ENCODE measurements at places on chromosomes 13 and 19. TPM values are rescaled to one million over a fixed set of nuclear protein-coding genes. Genes with fewer than 3 reads are reported as not detected.

GRCh38 chr13:29849731-29850212, 645 bp downstream of the UBL3 start:
- peak; percentile 66 for DNase-seq

- DNase-seq: no peak
Observed at GRCh38 chr13:49110913-49111170, 109.3 kb upstream of the MLNR start.

DNA sequence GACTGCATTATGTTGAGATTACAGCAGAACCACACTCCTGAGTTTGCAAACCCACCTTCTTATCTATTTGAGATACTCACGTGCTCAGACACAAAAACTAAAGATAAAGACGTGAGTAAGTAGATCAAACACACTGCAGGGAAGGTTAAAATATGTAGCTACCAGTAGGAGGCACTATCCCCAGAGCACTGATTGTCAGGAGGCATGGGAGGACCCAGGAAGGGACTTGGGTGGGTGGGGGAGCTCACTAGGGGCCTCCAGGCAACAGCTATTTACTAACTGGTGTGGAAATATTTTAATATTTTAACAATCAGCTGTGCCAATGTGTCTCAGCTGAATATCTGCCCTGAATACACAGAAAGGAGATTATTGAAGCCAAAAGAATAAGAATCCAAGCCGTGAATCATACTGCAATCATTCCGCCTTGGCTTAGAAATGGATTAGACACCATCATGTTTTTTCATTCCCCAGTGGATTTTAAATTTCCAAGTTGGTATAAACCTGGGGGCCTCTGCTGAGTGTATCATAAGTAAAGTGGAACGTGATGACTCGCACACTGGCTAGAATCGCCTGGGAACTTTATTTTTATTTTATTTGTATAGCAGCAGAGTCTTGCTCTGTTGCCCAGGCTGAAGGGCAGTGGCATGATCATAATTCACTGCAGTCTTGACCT, 73.2 kb upstream of the CACNA1A start:
- DNase-seq: no peak

DNA sequence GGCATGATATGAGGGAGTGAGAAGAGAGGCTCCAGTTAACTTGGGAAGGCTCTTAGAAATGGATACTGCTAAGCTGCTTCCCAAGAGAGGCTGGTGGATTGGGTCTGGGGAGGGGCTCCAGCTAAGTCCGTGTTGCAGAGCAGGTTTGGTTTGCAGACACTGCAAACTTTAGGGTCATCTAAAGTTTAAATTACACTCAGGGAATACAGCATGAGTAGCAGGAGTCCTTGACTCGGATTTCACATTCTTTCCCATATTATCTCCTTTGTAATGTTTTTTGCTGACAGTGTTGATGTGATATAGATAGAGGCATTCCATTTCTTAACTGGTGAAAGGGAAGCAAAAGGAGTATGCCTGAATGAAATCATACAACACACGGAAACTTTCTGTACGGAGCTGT, 31.9 kb downstream of the SGCG start:
- no peak for DNase-seq

DNA sequence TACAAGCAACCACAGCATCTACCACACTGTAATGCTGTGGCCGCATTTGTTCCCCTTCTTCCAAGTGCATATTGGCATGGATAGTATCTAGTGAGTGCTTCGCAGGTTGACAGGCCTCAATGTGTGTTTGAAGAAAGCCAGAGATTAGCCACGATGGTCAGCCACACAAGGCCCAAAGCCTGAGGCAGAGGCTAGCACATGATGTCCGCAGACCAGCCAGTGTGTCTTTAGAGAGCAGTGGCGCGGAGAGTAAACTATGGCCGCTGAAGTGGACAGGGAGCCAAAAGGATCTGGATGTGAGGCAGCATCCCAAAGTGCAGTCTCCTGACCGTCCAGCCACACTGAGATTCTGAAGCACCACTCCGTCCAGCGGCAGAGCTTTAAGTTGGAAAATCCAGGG, 36.0 kb downstream of the BRD4 start:
- no peak for DNase-seq

- DNase-seq: no peak
Observed at GRCh38 chr19:50510700-50511068, 307 bp downstream of the JOSD2 start.

DNA sequence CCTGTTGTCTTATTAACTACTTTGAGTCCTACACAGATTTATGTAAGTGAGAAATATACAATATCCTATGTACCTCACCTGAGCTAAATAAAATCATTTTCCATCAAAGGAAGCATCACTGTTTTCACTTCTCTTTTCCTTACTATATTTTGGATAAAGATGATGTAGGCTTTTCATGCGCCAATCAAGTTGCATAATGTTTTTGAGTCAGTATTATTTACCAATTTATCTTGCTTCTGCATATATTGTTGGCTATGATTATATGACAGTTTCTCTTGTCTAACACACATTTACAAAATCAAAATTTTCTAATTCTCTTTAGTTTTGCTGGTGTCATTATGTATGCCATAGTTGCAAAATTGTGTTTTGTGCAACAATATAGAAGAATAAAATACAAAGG, 67.9 kb upstream of the FRY start:
- DNase-seq: no peak

- no peak for DNase-seq
Observed at GRCh38 chr13:103276775-103277498, 210.7 kb upstream of the SLC10A2 start.

DNA sequence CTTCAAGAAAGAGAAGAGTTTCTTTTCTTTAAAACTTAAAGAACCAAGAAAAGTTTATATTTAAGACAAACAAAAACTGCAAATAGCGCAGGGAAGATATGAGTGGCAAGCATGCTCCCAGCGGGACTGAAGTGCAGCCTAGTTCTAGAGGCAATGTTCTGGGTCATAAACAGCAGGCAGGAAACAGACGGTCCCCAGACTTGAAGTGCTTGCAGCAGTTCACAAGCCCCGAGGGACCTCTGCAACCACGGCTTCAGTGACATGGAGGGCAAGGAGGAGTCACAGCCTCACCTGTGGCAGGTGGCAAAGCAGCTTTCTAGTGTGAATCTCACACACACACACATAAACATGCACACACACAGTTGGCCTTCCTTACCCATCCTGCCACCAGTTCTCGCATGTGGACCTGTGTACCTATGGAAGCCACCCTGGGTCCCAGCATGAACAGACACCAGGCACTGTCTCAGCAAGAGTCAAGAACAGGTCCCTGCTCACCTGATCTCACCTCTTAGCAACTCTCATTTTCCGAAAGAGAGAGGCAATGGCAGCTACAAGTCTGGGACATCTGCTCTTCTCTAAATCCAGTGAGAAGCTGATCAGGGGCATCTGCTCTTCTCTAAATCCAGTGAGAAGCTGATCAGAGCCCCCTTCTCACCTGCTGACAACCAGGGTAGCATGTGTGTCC, 162.0 kb downstream of the EFNB2 start:
- no peak for DNase-seq

DNA sequence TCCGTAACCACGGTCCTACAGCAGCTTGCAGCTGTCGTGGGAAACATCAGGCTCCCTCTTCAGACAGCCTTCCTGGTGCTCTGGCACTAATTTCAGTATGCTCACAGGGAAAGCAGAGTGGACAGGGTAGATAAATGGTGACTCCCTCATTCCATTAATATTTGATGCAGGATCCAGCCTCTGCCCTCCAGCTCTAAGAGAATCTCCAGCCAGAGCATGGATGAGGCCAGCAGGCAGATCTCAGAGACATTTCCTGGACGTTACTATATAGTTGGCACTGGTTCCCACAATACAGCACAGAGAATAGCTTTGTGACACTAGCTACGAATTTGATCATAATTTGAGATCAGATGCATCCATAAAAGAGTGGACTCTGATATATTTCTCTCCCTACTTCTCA, 341.4 kb downstream of the LIG4 start:
- DNase-seq: no peak

- DNase-seq: no peak
Observed at GRCh38 chr13:75610466-75610865, 25.7 kb upstream of the LMO7 start.

GRCh38 chr19:21586311-21587116, 81.1 kb downstream of the ZNF429 start:
- no peak for DNase-seq

DNA sequence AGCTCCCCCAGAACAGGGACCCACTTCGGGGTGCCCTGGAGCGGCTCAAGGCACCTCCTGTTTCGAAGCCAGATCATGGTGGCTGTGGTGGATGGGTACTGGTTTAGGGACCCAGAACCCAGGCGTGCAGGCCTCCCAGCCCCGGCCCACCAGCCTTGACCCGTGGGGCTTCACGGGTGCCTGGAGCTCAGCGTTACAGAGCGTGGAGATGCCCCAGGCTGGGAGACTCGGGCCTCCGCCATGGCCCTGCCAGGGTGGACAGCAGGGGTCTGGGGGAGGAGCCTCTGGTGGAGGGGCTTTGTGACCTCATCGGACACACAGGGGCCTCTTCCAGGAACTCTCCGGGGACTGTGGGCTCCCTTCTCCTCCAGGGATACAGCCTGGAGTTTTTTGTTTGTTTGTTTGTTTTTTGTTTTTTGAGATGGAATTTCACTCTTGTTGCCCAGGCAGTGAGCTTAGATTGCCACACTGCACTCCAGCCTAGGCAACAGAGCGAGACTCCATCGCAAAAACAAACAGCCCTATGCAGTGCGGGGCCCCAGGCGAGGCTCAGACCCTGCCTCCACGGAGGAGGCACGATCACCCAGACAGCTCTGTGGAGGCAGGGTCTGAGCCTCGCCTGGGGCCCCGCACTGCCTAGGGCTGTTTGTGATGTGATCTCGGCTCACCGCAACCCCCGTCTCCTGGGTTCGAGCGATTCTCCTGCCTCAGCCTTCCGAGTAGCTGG, at the start of gene GARIN5B:
Gene GARIN5B (minus strand): TSS at position 271 of the 727 bp plus-strand sequence. CDS start 194 bp downstream, at position 77.
- no peak for DNase-seq

GRCh38 chr19:35214766-35215422, 13.6 kb downstream of the FAM187B start:
- DNase-seq: no peak

- DNase-seq: no peak
Observed at GRCh38 chr13:101627556-101627943, 175.1 kb downstream of the ITGBL1 start.

GRCh38 chr19:24142771-24143170, 55.8 kb downstream of the ZNF254 start:
- DNase-seq: no peak

DNA sequence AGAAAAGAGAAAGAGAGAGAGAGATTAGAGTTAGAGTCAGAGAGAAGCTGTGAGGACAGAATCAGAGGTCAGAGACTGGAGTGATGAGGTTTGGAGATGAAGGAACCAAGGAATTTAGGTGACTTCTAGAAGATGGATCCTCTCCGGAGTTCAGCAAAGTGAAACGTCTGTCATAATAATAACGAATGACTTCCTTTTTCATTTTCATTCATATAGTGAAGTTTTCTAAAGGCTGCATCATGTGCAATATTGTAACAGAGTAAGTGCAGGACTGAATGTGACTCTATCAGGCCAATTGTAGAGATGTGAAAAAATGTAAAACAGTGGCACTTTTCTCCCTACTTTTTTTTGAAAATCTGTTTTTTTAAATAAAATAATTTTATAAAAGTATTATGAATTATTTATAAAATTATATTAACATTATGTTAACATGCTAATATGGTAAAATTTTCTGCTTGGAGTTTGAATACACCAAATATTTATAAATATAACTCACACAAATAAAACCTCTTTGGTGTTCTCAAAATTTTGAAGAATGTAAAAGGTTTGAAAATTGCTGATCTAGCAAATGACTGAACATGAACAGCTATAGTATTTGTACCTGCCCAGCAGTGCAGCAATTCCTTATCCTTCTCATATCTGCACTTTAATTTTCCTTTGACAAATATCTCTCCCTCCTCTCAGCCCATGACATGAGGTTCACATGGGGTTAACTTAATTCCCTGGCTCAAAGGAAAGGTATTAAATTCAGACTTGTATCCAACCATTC, 4.2 kb upstream of the TNFSF11 start:
- no peak for DNase-seq

DNA sequence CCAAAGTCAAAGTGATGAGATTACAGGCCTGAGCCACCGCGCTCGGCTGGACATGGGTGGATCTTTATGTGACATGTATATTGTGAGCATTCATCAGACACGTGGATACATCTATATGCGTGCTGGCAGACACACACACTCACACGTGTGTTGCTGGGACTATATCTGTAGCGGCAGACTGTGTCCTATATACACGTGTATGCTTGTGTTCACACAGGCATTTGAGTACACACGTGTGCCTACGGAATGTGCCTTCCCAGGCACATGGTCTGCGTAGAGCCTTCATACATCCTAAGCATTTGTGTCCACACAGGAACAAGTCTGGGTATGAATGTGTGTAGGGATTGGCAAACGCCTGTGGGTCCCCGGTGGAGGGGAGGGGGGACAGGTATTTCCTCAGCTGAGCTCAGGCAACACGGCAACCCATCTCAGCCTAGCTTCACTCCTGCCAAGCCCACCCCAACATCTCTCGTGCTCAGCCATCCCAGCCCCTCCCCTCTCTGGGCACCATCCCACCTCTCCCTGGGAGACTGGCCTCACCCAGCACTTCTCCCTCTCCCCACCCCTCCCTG, 2.6 kb downstream of the UNC13A start:
- DNase-seq: no peak

- no peak for DNase-seq
Observed at GRCh38 chr13:39273953-39274738, 235.9 kb downstream of the NHLRC3 start.

DNA sequence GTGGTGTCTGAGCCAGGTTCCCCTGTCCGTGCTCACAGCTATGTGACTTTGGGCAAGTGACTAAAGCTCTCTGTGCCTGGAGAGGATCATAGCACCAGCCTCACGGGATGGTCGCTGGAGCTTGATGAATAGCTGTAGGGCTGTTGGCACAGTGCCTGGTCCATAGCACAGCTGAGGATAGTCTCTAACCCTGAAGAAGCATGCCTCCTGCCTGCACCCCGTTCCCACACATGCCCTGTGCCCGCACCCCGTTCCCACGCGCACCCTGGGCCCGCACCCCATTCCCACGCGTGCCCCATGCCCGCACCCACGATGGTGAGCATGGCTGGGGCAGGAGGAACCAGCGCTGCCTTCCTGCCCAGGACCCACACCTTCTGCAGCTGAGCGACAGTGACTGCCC, 63.7 kb upstream of the F7 start:
- DNase-seq: no peak

GRCh38 chr19:39252458-39252857, 3.8 kb upstream of the IFNL4 start:
- no peak for DNase-seq

- no peak for DNase-seq
Observed at GRCh38 chr13:109297628-109298027, 488.8 kb downstream of the IRS2 start.

GRCh38 chr19:308471-309205, 17.4 kb upstream of the PLPP2 start:
- DNase-seq: no peak

The SLC35E1 gene
- total RNA-seq: 44.9 TPM

The ZNF534 gene
- 0.33 TPM for total RNA-seq

The URAD gene
- not detected for total RNA-seq

The TNFRSF19 gene
- total RNA-seq: 5.3 TPM

The OR7A5 gene
- total RNA-seq: 1.3 TPM

The HSPB6 gene
- total RNA-seq: 81.9 TPM

The SULT2A1 gene
- total RNA-seq: not detected

The TMEM238 gene
- 12.7 TPM for total RNA-seq

The DKKL1 gene
- 0.64 TPM for total RNA-seq

The ANGPTL8 gene
- total RNA-seq: 0.44 TPM

The HIF3A gene
- 111 TPM for total RNA-seq
